ENCODE measurements at places on chromosomes 12 and 14.

DNA sequence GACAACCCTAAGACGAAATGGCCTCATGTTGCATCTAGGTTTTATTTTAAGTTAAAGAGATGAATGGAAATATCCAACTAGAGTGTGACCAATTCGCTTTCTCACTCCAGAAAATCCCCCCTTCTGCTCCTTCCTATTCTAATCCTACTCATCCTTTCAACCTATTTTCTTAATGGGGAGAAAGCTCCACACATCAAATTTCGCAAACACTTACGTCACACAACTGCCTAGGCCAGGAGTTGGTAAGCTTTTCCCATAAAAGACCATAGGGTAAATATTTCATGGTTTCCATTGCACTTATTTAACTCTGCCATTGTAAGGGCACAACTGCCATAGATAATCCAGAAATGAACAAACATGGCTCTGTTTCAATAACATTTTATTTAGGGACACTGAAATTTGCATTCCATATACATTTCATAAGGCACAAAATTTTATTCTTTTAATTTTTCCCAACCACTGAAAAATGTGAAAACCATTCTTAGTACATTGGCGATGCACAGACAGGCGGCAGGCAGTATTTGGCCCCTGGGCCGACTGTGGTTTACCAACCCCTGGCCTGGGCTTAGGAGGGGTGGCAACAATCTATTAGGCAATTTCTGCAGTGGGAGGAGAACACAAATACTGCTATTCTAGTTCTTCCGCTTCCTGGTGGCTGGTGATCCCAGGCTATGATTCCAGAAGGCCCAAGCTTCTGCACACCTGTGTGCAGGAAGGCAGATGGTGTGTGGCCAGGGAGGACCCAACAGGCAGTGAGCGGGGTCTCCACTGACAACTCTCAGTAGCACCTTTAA, 67.2 kb upstream of the FOXN3 start:
- no peak for DNase-seq

DNA sequence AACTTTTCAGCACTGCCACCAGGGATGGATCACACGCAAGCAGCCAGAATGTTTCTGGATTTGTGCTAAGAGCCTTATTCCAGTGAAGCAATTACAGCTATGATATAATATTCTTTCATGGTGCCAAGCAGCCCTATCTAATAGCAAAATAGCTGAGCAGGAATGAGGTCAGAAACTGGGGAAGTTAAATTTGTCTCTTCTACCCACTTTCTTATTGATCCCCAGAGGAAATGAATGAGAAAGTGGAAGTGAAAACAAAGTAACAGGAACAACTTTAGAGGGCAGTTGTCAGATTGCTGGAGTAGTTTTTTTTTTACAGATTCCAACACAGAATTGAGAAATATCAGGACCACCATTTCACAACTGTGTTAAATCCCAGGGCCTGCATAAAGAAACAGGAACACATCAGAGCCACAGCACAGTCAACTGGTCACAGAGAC, 44.8 kb downstream of the GCH1 start:
- DNase-seq: no peak

DNA sequence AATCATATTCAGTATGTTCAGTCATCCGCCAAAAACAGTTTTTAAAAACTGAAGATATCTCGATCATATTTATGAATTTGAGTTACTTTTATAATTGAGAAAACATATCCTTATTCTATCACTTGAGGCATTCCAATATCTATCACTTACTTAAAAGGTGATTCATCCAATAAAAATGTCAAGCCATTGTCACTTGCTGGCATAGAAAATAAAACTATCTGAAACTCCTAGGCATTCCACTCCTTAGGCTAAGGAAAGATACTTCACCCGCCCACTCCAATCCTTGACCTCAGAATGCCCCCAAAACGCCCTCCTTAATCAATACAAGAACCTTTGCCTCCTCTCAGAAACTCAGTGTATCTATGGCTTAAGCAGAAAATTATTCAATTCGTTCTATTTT, 51.3 kb upstream of the AMIGO2 start:
- no peak for DNase-seq

DNA sequence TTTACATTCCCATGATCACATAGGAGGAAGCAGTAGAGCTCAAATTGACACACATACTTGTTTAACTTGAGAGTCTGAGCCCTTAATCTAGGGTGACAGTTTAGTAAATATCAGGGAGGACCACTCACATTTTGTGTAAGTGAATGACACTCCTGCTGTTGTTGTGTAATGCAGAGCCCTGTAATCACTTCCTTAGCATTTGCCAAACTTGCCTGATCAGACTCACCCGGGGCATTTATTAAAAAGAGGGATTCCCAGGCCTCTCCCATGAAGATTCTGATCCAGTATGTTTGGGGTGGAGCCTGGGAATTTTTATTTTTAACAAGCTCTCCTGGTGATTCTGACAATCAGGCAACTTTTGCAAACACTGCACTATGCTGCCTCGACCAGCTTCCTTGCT, 119.6 kb downstream of the NUAK1 start:
- DNase-seq: no peak

GRCh38 chr12:53355121-53355520, 19.0 kb upstream of the SP7 start:
- no peak for DNase-seq

GRCh38 chr14:105398726-105399465, 558 bp downstream of the TEX22 start:
- no peak for DNase-seq

GRCh38 chr12:74539765-74540526, 2.3 kb downstream of the ATXN7L3B start:
- DNase-seq: no peak

- DNase-seq: no peak
Observed at GRCh38 chr14:73462815-73463214, 4.5 kb upstream of the NUMB start.

DNA sequence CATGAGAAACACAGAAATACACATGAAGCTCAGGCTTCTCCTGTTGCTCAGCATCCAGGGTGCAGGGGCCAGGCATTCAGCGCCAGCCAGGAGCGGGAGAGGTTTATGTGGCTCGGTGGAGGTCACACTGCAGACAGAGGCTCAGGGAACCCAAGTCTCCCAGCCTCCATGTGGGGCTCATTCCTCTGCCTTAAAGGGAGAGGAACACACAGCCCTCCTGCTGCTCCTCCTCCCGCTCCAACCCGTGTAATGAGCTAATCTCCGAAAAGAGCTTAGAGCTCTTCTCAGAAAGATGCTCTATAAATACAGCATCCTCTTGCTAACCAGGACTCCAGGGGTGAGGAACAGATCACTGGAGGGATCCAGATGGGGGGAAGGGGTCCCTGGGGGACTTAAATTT, 28.2 kb downstream of the FGF6 start:
- no peak for DNase-seq

DNA sequence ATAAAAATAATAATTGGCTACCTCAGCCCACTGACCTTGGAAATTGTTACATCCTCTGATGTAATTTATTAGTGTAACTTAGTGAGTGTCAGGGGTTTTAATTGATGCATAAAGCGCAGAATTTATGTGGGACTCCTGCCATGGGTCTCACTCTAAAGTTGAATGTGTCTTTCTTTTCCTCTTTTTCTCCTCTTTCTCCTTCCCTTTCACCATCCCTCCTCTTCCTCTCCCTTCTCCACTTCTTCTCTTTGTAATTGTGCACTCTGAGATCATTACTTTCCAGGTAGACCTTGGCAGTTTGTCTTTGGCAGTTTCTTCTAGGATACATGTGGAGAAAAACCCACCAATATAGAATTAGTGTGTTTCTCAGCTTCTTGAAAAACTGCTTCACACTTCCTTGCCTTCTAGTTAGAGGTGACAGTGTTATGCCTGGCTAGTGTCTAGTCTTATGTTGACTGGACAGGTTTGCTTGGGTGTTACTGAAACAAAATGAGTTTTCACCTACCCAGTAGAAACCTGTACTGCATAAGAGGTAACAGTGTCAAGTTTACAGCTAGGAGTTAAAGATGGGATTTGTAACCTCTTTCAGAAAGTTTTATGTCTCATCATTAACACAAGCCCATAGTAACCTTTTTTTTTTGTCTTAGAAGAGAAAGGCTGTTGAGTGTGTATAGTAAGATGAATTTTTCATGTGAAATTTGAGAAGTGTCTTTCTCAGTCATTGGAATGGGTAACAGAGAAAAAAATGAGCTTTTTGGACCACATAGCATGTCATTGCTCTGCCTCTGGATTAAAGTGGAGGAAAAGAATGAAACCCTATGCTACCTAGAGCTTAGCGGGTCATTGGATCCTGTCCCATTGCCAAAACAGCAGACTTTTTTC, 18.6 kb downstream of the PELI2 start:
- no peak for DNase-seq

- no peak for DNase-seq
Observed at GRCh38 chr14:47365233-47365632, 310.2 kb downstream of the MDGA2 start.

- no peak for DNase-seq
Observed at GRCh38 chr14:93893661-93894261, 33.4 kb upstream of the FAM181A start.

DNA sequence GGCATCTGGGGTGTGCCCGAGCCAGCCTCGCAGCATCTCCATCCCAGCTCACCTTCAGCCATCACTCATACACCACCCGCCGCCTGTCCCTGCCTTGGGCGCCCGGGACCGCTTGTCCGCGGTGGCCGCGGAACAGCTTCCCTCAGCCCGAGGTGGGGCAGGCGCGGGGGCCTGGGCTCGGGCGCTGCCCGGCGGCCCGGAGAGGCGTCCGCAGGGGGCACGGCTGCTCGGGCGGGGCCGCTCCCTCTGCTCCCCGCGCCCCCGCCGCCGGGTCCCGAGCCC, 430 bp downstream of the SLC41A2 start:
- DNase-seq: peak; percentile 30

DNA sequence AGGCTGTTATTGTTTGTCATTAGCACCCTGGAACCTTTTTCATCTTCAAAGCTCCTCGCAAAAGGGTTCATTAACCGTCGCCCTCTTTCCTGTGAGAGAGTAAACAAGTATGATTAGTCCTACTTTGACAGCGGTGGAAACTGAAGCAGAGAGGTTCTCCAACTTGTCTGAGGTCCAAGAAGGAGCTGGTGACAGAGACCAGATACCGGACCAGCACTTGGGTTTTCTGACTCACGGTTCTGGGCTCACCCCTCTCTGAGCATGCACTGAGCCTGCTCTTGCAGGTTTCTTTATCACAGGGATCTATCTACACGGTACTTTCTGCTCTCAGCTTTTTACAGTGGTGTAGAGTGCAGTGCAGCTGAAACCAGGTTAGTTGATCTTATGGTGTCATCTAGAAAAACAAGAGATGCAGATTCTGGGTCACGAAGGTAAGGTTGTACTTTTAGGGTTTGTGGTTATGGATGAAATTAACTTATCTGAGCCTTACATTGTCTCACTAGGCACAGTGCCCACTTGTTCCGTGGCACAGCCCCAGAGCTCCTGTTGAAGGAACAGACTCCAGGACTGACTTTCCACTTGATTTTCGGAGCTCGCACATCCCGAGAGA, 62.1 kb downstream of the PPP2R5C start:
- DNase-seq: peak; percentile 65

DNA sequence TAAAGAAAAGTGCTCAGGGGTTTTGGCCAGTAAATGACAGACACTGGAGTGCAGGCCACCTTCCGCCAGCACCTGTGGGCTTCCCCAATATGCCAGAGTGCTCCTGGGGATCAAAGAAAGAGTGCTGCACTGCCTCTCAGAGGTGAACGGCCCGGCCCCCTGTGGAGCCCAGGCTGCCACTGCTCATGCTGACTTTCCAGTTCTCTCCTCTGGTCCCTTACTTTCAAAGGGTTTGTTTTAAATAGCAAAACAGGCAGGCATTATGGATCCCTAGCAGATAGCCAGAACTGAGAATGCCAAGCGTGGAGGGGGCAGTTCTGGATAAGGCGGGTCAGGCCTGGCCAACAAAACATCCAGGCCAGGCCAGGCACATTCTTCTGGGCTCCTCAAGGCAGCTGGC, 59.6 kb downstream of the MDM2 start:
- DNase-seq: no peak

DNA sequence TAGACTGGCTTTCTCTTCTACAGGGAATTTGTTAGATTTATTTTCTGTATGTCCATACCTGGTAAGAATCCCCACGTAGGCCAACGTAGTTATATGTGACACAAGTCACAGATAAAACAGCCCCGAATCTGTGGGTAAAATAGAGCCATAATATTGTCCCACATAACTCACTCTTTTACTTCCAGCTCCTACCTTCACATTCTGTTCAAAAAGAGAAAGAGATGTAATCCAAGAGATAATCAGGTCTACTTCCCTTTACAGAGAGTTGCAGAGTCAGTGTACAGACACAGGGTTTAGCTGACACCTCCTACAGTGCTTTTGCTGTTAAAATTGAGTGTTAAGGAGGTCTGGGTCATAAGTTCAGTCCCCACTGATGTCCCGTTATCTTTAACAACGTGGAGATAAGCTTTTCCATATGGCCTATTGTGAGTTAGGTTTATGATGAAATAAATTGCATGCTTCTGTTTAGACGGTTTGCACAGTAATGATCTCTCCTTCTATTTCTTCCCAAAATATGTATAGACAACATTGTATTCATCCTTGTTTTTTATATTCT, 446.5 kb downstream of the ADAMTS20 start:
- no peak for DNase-seq

- no peak for DNase-seq
Observed at GRCh38 chr12:128617304-128617833, 206.4 kb downstream of the SLC15A4 start.

DNA sequence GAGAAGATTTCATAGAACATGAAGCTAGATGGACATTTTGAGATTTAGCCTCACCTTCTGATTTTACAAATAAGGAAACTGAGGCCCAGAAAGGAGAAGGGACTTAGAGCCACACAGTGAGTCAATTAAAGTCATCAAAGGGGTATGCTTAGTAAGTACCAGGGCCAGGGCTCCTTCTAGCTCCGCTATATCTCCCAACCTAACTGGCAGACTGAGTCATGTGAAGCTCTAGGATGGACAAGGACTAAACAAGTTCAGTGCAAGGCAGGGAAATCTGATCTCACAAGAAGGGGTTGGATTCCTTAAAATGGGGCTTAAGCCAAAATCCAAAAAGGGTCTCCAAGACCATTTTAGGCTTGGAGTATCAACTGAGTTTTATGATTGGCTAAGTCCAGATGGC, 215.8 kb downstream of the PHLDA1 start:
- no peak for DNase-seq

DNA sequence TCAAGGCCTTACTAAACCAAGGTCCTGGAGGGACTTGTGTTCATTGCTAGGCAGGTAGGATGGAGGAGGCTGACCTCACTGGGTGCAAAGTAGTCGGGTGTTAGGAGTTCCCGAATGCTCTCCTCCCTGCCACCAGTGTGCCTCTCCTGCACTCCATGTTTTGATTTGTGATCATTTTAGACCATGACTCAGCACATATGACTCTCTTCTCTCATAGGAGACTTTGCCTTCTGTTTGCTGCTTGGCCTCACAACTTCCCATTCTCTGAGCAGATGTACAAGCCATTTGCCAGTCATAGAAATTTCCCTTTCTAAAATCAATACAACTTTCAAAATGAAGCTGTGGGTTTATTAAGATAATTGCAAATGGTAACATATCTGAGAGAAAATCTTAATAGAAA, 46.6 kb upstream of the LRIG3 start:
- no peak for DNase-seq

DNA sequence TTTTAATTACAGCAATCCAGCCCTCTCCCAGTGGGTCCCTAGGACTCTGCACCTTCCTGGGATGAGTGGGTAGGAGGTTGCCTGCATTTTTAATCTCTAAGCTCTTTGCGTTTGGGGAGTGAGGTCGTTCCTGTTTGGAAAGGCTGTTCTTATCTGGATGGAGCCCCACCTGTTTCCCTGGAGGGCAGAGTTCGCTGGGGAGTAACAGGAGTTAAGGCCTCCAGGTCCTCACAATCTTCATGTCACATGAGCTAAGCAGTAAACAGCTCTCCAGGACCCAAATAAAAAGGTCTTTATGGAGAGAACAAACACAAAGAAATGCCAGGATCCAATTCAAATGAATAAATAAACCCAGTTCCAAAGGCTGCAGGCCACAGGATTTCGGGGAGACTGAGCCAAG, 56.0 kb upstream of the RFLNA start:
- DNase-seq: no peak
